Endothelial cell (in vitro differentiated cells): ENCODE measurements at places on chromosomes 3 and 15.

DNA sequence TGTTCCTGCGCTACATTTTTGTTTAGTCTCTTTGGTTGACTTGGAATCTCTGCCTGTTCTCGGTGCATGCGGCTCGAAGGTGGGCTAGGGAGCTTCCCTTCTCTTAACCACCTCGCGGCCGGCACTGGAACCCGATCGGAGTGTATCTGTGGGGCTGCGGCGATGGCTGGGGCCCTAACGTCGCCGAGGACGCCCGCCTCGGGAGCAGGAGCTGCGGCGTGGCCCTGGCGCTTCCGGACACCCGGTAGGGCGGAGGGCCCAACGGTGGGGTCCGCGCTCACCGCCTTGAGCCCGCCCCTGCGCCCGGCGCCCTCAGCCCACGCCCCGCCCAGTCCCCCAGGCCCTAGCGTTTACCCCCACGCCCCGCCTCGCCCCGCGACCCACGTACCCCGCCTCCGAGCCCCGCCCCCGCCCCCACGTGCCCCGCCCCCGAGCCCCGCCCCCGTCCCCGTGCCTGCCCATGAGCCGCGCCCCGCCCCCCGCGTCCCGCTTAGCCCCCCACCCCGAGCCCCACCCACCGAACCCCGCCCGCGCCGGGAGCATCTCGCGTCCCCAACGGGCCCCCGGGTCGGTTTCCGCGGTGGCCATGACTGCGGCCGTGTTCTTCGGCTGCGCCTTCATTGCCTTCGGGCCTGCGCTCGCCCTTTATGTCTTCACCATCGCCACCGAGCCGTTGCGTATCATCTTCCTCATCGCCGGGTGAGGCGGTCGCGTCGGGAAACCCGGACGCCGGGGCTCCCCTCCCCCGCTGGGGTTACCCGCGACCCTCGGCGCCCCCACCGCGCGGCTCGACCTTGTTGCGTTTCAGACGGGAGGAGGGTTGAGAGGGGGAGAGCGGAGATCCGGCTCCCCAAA, at the start of gene APH1B:
Gene APH1B, plus strand, starts transcription at position 568 of the 855 bp plus-strand sequence. Its CDS starts 19 bp downstream, at position 587.
- peak; percentile 68 for DNase-seq

GRCh38 chr15:79042213-79042928, 48.2 kb downstream of the RASGRF1 start:
- DNase-seq, result no peak

DNA sequence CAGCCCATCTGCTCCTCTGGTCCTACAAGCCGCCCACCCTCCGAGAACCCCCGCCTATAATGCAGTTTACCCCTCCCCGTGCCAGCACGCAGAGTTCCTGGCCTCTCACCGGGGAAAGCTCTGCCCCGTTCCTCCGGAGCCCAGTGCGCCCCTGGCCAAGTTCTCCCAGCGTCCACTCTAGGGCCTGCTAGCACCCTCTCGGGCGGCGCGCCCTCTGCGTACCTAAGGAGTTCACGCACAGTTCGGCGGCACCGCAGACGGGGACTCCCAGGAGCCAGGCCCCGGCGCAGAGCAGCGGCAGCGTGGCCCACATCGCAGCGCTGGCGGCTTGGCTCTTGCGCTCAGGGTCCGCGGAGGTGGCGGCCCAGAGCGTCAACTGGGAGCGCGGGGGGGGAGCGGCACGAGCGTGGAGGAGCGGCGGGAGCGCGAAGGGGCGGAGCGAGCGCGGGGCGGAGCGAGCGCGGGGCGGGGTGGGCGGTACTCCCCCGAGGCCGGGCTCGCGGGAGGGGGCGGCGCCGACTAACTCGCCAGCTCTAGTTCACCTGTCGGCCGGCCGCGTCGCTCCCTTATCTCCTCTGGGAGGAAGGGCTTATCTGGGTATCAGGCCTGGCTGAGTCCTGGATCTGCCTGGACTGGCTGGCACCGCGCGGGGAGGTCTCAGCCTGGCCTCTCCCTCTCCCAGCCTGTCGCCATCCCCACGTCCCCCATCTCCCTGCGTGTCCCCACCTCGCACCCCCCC, at the start of gene CTSH:
Gene CTSH, minus strand, starts transcription at position 378 of the 739 bp plus-strand sequence. Its CDS starts 65 bp downstream, at position 313.
- DNase-seq, result peak; percentile 52

GRCh38 chr3:153260681-153261080, 98.7 kb downstream of the RAP2B start:
- no peak for DNase-seq

DNA sequence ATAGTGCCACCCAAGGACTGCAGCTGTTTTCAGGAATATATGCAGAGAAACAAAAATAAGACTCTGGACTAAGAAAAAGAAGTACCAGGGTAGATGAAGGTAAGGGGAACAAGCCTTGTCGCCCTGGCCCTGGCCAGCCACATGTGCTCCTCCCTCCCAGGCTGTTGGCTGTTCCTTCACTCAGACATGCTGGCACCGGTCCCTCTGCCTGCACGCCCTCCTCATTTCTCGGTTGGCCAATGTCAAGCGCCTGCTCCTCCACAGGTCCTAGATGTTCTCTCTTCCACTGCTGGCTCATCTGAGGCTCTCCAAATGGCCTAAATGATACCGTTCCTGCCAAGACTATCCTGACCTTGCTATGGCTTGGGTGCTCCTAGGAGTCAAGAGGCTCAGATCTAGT, 288.4 kb upstream of the LYSMD4 start:
- no peak for DNase-seq

DNA sequence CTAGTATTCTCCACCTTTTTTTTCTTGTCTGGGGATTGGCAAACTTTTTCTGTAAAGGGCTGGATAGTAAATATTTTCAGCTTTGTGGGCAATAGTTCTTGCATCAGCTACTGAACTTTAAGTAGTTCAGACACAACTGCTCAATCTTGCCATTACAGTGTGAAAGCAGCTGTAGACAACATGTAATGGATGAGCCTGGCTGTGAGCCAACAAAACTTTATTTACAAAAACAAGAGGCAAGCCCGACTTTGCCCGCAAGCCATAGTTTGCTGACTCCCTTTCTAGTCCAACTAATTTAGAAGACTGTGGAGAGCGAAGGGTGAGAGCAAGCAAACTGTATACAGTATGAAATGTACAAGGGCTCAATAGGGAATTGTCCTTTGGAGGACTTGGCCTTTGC, 6.2 kb downstream of the FRMD4B start:
- no peak for DNase-seq

- DNase-seq, result no peak
These were observed 86.0 kb downstream of the LRRK1 start for GRCh38 chr15:101004986-101005747.
